ENCODE measurements at places on chromosomes 11 and 22.
A peak's percentile ranks its signal among the peaks of the same experiment; 100 is the strongest.

DNA sequence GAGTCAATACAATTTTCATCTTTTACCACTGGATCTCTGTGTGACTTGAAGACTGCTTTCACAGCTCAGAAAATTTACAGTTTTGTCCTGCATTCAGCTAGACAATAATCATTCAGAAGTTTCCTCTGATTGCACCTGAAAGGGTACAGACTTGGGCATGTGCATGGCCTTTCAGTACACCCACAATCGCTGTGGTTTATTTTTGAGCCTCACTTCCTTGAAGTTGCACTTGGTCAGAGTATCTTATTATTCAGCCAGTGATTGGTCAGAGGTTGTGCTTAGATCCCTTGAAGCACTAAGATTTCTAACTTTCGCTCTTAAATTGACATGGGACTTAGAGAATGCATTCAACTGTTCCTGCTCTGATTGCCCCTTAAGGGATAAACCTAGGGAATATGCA, 508.2 kb downstream of the FAM181B start:
- DNase-seq, result no peak

GRCh38 chr11:36724742-36725385, 126.8 kb upstream of the RAG2 start:
- DNase-seq, result no peak

- peak; percentile 97 for DNase-seq
Observed at GRCh38 chr11:117907276-117908108, 21.7 kb downstream of the TMPRSS13 start.

- DNase-seq, result no peak
Observed at GRCh38 chr22:19359554-19360299, 68.2 kb upstream of the CLTCL1 start.

DNA sequence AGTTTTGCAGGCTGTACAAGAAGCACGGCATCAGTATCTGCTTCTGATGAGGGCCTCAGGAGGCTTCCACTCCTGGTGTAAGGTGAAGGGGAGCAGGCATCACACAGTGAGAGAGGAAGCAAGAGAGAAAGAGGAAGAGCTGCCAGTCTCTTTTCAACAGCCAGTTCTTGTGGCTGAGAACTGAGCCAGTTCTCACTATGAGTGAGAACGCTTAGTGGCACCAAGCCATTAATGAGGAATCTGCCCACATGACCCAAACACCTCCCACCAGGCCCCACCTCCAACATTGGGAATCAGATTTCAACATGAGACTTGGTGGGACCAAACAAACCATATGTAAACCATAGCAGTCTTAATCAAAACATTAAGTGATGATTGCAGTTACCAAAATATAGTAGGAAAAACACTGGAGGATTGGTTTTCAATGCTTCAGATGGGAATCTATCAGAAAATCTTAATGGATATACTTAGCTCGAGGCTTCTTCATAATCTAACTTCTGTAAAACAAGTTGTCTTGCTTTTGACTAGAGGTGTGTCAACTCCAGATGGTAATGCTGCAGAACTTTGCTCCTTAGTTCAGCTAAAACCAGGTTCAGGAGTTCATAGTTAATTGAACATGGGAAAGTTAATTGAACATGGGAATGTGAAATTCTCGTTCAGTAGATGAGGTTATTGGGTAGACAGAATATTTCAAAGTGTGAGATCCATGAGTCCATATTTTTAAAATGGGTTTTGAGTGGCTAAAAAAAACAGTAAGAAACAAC, 12.2 kb downstream of the FAR1 start:
- no peak for DNase-seq

GRCh38 chr11:59267196-59267595, 54.5 kb upstream of the MPEG1 start:
- no peak for DNase-seq
